Stimulated activated CD8-positive, alpha-beta memory T cell treated with anti-CD3 and anti-CD28 coated beads, Interleukin-7, amount 100 ng/mL, for 1 hour (primary cell): ENCODE measurements at places on chromosomes 6 and 20.

DNA sequence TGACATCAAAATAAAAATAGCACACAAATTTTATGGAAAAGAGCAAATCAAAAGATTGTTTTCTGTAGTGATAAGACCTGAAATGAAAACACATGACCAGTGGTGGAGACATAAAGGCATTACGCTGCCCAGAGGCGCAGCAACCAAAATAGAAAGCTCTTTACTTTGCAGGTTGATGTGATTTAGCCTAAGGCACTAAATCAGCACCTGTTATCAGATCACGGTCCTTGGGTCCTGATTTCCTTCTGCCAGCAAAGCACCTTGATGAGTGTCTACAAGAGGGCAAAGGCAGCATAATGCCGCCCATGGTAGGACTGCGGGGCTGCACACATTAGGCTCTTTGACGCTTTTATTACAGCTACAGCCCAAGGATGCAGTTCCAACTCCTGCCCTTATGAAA lies 19.3 kb upstream of the RAMACL start:
- DNase-seq: no peak

DNA sequence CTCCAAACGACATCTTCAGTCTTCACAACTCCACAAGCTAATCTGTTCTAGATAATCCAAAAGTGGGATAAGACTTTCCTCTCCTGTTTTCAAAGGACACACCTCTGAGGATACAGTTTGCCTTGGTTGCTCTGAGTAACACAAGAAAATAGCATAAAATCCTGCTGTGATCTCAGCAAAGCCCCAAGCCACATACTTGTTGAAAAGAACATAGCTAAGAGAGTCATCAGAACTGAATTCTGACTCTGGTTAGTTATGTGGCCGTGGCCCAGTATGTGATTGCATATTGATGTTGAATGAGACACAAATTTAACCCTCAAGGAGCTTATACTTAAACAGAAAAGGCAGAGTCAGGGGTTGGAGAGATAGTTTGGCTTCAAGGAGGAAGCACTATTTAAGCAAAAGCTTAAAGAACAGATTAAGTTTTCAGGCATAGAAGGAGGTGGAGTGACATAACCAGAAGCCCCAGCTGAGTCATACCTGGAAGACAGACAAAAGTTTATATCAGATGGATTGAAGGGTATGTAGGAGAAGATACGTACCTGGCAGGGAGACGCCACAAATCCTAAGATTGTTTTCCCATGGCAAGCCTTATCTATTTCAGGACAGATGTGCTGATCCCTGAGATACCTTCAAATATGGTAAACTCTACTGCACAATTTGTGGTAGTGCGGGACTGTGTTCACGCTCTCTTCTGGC lies 41.2 kb downstream of the OPN5 start:
- no peak for DNase-seq

DNA sequence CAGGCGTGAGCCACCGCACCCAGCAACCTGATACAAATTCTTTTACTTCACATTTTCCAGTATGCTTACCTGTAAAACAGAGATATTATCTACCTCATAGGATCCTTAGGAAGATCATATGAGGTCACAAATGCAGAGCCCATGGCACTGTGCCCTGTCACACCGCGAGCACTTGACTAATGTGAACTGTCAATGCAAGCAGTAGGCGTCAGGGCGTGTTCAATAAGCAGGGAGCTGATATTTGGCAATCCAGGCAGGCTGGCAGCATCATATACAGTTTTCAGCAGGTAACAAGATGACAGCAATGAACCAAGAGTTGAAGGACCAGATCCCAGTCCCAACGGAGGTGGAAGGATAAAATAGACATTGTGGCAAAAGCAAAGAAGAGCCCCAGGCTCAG lies 14.6 kb upstream of the ARID1B start:
- DNase-seq: no peak

GRCh38 chr20:53319716-53320115 lies 273.9 kb downstream of the ZNF217 start:
- DNase-seq: no peak

- DNase-seq: no peak
Measured at GRCh38 chr6:37668251-37668650, 29.4 kb downstream of the MDGA1 start.

- no peak for DNase-seq
Measured at GRCh38 chr20:24144371-24144770, 155.8 kb upstream of the GGTLC1 start.
